Fibroblast of lung (primary cell): ENCODE measurements at places on chromosomes 13 and 19. TPM values are rescaled to one million over a fixed set of nuclear protein-coding genes. Genes with fewer than 3 reads are reported as not detected.

GRCh38 chr13:28964803-28965202 lies 144.7 kb downstream of the MTUS2 start:
- H3K4me1 ChIP-seq, result no peaks in the 10 kb centered on the region
- H3K36me3 ChIP-seq, result no peaks in the 10 kb centered on the region

DNA sequence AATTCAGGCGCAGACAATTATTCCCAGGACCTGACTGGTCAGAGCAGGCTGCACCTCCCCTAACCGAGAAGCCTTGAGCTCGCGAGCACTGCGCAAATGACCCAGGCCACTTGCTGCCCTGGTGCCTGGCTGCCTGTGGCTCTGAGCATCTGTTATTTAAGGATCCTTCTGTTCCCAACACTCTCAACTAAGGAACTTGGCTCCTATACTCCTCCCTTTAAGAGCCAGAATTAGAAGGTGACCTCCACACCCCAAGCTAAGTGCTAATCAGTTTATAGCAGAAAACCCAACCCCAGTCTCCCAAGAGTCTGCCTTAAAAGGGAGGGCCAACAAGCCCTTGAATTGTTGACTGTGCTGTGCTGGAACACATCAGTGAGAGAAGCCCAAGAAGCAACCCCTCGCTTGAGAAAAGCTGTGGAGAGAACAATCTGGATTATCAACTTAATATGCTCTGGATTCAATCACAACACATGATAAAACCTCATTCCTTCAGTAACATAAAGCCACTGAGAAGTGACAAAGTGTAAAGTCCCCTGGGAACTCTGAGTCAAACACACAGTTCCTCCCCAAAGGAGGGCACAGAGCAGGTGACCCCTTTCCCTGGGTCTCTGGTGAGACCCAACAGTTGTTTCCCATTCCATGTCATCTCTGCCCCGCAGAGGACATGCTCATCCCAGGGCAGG lies 14.6 kb downstream of the AKAP8L start:
- H3K27me3 ChIP-seq, result no peaks in the 10 kb centered on the region
- peaks cover 23% of the 10 kb centered on the region for H3K36me3 ChIP-seq
- no peak overlapping the region for H3K27ac ChIP-seq
- H3K4me1 ChIP-seq, result peaks cover 2% of the 10 kb centered on the region
- H3K4me3 ChIP-seq, result no peak overlapping the region

DNA sequence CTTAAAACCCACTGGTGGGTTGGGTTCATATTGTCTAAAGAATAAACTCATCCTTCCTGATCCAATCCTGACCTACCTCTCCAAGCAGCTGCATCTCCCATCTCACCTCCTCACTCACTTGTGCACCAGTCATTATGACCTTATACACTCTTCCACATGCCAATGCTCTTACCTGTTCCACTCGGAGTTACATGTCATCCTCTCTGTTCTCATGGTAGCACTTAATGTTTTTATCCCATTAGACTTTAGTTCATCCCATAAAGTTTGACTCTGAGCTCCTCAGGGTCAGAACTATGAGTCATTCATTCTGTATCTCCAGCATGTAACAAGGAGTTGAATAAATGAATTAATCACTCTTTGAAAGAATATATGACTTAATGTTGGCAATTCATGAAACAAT lies 330.2 kb downstream of the KLF12 start:
- peak; percentile 66 for DNase-seq
- no peaks in the 10 kb centered on the region for H3K27me3 ChIP-seq

KIR2DL1 gene
- not detected in 2 replicates for total RNA-seq

DNA sequence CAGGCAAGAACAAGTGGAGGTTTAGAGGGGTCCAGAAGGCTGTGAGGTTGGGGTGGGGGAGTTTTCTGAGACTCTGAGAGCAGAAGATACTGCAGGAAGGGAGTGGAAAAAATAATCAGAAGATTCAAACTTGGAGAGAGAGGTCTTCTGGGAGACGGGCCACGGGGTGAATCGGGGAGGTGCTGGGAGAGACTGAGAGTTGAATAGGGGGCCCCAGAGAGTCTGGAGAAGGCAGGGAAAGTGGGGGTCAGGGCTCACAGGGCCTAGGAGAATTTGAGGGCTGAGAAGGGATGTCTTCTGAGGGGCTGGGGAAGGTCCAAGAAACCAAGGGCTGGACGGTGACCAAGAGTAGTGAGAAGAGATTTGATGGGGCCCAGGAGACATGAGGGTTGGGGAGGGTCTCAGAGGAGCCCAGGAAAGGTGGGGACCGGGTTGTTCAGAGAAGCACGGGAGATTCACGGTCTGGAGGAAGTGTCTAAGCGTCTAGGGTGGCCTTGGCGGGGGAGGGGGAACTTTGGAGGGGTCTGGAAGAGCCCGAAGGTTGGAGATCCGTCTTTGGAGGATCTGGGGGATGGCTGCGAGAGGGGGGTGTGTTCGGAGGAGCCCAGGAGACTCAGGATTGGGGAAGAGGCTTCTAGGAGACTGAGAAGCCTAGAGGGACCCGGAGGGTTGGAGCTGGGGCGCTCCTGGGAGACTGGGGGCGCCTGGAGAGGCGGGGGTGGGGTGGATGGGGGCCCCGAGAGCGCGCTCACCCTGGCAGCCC lies 1.5 kb downstream of the KCNC3 start:
- H3K27ac ChIP-seq, result no peak overlapping the region
- H3K36me3 ChIP-seq, result no peaks in the 10 kb centered on the region
- no peak overlapping the region for H3K4me3 ChIP-seq
- peaks cover 17% of the 10 kb centered on the region for H3K27me3 ChIP-seq
- H3K4me1 ChIP-seq, result no peaks in the 10 kb centered on the region

GRCh38 chr13:48636550-48636949 lies 17.2 kb upstream of the CYSLTR2 start:
- H3K4me1 ChIP-seq, result no peaks in the 10 kb centered on the region
- H3K27ac ChIP-seq, result no peak overlapping the region
- no peaks in the 10 kb centered on the region for H3K27me3 ChIP-seq
- H3K36me3 ChIP-seq, result no peaks in the 10 kb centered on the region
- peak; percentile 27 for DNase-seq
- H3K4me3 ChIP-seq, result no peak overlapping the region

ZNF792 gene
- 3.3 and 5.0 TPM in 2 replicates for total RNA-seq

ALG11 gene
- 18.7 and 20.3 TPM in 2 replicates for total RNA-seq
